ENCODE measurements at places on chromosomes 11 and 22.

DNA sequence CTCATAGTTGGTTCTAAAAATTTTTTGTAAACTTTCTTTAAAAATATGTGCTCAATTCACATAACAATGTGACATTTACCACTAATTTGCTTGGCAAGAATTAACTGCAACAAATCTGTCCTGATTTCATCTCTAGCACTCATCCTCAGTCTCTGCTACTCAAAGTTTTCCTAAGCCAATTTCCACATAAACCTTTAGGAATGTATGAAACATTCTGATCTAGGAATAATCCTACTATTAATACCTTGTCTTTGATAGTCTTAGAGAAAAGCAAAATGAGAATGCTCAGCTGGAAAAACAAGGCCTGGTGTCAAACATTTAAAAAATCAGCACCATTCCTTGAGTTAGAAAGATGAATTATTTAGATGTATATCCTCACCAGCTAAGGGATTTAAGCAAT, 114.3 kb downstream of the CD44 start:
- no peak for DNase-seq

DNA sequence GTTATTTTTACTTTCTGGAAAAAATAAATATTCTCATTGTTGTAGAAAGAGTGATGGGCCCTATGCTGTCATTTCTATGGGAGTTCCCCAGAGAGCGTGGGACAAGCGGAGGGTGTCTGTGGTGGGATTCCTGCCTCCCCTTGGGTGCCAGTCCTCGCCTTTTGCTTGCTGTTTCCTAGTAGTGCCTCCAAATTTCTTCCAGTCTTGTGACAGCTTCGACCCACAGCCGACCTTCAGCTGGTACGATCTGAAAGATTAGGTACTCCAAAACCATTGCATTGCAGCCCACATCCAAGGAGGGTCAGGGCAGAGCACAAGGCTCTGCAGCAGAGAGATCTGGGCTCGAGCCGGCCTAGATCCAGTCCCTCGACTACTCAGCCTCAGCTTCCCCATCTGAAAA, 58.9 kb upstream of the EMID1 start:
- DNase-seq = no peak

DNA sequence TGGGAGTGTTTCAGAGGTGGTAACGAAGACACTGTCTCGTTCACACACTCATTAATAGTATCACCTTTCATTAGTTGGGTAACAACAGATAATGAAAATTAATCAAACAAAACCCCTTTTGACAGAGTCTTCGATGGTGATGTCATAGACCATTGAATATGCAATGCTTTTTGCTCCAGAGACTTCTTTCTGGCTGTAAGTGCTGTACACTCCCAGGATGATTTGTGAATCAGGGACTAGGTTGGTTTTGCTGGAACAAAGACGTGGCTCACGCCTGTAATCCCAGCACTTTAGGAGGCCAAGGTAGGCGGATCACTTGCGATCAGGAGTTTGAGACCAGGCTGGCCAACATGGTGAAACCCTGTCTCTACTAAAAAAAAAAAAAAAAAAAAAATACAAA, 9.5 kb upstream of the RASSF10 start:
- no peak for DNase-seq

- no peak for DNase-seq
These were observed 16.5 kb downstream of the NAV2 start for GRCh38 chr11:19729141-19729540.

GRCh38 chr11:82536706-82537105, 197.0 kb downstream of the FAM181B start:
- DNase-seq = no peak

- DNase-seq = no peak
These were observed 43.5 kb downstream of the MN1 start for GRCh38 chr22:27757928-27758525.

- no peak for DNase-seq
These were observed 22.2 kb upstream of the MUC5B start for GRCh38 chr11:1200611-1201191.

DNA sequence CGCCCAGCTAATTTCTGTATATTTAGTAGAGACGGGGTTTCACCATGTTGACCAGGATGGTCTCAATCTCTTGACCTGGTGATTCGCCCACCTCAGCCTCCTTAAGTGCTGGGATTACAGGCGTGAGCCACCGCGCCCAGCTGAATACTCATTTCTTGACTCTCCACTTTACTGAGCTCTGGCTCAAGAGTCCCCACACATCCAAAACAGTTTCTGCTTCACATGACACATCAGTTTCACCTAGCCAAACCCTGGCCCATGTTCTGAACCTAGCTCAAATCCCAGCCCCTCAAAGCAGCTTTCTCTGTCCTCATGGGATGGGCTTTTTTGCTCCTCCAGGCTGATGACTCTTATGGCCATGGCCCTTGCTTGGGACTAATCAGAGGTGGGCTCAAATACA, 9.8 kb downstream of the HYOU1 start:
- DNase-seq = no peak

GRCh38 chr22:28574159-28574788, 105.4 kb downstream of the TTC28 start:
- DNase-seq = no peak

- DNase-seq = no peak
These were observed 202.1 kb downstream of the ADAMTS15 start for GRCh38 chr11:130650456-130651030.

DNA sequence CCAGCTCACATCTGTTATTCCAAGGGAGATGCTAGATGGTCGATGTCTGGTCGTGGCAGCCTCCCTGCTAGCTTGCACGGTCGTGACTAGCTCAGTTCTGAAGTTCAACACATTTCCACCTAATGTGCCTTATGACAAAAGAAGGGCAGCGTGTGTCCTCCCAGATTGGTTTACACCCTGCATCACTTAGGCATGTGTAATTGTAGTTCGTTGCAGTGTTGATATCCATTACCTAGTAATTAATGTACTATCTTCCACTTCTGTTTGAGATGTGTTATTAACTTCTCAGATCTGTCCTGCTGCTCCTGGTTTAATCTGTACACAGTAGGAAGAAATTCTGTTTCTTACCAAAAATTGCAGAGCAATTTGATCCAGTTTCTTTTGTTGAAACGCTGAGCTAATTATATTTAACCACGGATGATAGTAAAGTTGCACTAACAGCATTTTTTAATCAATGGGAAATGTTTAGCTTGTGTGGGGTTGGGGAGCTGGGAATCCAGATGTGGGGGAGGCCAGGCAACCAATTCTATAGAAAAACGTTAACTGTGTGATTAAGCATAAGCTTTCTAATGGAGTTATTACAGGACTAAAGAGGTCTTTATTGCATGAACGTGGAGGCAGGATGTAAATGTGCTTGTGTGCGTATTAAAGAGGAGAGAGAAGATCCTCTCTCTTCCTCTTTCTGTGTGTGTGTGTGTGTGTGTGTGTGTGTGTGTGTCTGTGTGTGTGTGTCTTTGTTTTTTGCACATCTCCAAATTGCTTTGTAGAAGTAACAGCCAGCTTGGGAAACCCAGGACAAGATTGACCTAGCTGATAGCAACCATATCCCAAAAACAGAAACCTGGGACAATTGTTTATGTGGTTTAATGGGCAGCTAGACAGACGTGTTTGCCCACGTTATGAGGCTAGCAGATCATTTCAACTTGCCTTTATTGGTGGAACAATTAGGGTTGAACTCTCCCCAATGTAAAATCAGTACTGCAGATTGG, 145.7 kb upstream of the TTC12 start:
- DNase-seq = no peak

GRCh38 chr22:33811686-33812085, 108.6 kb downstream of the LARGE1 start:
- no peak for DNase-seq

GRCh38 chr11:14079011-14079410, 116.5 kb downstream of the SPON1 start:
- DNase-seq = no peak

DNA sequence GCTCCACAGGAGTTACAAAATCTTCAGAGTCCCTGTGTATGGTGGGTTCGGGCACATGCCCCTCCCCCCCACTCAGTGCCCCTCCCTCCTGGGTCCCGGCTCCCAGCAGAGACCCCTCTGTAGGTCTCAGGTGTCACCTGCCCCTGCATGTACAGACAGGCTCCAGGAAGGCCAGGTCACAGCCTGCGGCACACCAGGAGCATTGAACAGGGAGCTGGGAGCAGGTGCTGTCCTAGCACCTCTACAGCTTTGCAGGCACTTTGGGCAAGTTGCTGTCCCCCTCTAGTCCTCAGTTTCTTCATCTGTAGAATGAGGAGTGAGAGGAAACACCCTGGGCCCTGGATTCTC, 80.1 kb upstream of the RTL6 start:
- DNase-seq = peak; percentile 13

DNA sequence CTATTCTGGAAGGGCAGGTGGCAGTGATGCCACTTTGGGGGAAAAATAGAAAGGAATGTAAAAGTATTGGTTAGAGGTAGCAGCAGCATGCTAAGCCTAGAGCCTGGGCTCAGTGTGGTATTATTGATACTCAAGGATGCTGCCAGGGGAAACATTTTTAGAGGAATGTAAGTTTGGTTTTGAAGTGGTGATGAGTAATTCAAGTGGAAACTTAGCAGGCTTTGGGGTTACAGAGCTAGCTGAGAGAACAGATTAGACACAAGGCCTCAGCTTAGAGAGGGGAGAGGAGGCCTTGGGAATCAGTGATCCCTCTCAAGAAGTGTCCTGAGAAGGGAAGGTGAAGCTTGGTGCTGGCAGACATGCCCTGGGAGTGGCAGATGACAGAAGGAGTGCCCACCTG, 32.9 kb upstream of the DDI1 start:
- no peak for DNase-seq

GRCh38 chr22:37240941-37241320, 3.1 kb downstream of the RAC2 start:
- DNase-seq = no peak

GRCh38 chr22:41261541-41262249, 21.0 kb upstream of the CHADL start:
- no peak for DNase-seq

DNA sequence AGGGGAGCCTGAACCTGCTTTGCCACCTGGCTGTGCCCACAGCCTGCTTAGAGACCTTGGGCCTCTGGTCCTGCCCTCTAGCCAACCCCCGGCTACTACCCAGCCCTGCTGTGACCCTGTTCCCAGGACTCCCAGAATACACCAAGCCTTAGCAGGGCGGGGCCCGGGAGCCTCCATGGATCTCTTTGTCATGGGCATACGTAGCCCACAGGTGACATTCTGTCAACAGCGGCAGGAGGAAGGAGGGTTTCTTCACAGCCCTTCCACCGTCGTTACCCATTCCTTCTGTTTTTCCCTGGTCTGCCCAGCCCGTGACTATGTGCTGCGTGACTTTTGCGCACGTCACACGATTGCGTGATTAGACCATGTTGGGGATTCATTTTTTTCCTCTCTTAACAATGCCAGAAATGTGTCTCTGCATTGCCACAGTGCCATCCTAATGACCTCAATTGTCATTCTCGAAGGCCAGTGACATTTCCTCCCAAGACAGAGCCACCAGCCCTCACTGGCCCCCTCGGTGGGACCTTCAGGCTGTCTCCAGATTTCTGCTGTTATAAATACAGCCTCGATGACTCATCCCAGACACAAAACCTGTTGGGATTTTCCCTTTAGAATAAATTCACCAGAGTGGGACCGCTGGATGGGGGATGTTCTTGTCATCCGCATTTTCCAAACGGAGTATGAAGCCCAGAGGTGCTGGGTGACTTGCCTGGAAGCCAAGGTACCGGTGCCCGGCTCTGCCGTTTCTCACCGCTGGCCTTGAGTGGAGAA, 9.0 kb downstream of the SYT12 start:
- DNase-seq = no peak

DNA sequence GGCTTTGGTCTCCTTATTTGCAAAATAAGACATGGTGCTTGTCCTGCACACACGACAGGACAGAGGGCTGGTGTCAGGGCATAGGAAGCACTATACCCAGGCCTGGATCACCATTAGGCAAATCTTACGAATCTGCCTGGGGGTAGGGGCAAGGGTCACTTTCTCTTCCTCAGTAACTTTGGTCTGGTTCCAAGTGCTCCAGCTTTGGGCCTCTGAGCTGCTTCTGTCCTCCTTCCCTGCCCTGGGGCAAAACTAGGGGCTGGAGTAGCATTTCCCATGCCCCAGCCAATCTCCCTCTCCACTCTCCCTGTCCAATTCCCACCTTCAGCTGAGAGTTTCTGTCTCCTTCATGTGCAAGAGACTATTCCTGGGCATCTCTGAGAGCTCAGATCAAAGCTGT, 123.7 kb upstream of the NECTIN1 start:
- DNase-seq = no peak

- DNase-seq = no peak
These were observed 11.3 kb upstream of the FBXO3 start for GRCh38 chr11:33785609-33786008.

DNA sequence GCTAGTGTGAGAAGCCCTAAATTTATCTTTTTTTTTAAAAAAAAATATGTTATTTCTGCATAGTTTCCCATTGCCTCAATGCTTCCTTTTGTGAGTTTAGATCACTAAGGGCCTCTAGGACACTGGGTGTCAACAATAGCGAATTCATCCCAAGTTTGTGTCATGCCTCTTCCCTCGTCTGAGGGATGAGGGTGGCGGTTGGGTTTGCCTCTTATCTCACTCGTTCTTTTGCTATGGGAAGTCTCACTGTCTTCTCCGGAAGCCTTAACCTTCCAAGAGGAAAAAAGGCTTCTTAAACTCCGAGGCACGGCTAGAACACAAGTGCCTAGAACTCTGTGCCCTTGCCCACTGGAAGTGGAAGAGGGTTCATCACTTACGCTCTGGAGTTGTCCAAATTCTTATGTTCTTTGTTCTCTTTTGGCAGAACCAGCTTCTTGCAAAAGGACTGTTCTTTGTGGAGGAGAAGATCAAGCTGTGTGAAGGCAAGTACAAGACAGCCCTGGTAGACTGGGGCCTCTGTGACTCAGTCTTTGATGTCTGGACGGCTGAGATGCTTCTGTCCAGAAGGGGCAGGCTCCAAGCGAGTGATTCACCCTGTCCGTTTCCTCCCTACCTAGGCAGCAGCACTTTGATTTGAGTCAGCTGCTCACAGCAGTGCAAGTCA, 78.5 kb downstream of the TRAF6 start:
- no peak for DNase-seq

- DNase-seq = no peak
These were observed 38.7 kb upstream of the E2F8 start for GRCh38 chr11:19279451-19279850.

DNA sequence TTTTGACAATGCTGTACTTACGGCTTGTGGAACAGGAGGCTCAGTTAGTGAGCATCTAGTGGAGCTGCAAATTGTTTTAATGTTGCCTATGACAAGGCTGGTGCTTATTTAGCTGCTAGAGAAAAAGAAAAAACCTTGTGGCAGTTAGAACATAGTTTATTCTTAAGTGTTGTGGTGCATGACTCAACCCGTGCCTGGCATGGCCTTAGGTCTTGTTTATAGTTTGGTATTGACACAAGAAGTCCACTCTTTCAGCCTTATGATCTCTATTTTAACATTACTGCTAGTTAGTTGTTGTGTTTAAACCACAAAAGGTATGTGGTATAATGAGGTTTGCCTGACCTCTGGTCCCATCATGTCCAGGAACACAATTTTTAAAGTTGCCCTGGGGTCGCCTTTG, 744.6 kb downstream of the FAM181B start:
- no peak for DNase-seq

DNA sequence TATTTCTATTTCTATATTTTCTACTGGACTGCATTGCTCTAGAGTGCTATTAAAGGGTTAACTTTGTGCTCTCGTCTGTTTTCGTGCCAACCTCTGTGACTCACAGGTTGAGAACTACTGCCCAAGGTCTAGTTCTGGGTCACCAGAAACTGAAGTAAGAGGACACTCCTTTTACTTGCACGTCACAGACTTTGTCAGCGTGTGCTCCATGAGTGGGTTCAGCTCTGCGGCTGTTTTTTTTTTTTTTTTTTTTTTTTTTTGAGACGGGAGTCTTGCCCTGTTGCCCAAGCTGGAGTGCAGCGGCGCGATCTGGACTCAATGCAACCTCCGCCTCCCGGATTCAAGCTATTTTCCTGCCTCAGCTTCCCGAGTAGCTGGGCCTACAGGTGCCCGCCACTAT, 49.8 kb downstream of the CLMP start:
- DNase-seq = no peak

Measured in activated CD4-positive, CD25-positive, alpha-beta regulatory T cell treated with anti-CD3 and anti-CD28 coated beads, Interleukin-2, amount 50 U/mL, for 72 hours (primary cell).